Natural killer cell treated with Interleukin-12 subunit alpha and Interleukin-12 subunit beta and Interleukin-15 and Interleukin-18, amount 100 ng/mL, for 72 hours (primary cell): ENCODE measurements at places on chromosomes 12 and 14. TPM values are rescaled to one million over a fixed set of nuclear protein-coding genes. Genes with fewer than 3 reads are reported as not detected.

The HOXC4 gene
- 1.3 TPM for total RNA-seq

The CSRP2 gene
- total RNA-seq, result not detected

The PLCZ1 gene
- not detected for total RNA-seq

The OTUB2 gene
- total RNA-seq, result 0.22 TPM

The ACSM4 gene
- total RNA-seq, result not detected

The DCD gene
- total RNA-seq, result not detected

The SYNDIG1L gene
- not detected for total RNA-seq

DNA sequence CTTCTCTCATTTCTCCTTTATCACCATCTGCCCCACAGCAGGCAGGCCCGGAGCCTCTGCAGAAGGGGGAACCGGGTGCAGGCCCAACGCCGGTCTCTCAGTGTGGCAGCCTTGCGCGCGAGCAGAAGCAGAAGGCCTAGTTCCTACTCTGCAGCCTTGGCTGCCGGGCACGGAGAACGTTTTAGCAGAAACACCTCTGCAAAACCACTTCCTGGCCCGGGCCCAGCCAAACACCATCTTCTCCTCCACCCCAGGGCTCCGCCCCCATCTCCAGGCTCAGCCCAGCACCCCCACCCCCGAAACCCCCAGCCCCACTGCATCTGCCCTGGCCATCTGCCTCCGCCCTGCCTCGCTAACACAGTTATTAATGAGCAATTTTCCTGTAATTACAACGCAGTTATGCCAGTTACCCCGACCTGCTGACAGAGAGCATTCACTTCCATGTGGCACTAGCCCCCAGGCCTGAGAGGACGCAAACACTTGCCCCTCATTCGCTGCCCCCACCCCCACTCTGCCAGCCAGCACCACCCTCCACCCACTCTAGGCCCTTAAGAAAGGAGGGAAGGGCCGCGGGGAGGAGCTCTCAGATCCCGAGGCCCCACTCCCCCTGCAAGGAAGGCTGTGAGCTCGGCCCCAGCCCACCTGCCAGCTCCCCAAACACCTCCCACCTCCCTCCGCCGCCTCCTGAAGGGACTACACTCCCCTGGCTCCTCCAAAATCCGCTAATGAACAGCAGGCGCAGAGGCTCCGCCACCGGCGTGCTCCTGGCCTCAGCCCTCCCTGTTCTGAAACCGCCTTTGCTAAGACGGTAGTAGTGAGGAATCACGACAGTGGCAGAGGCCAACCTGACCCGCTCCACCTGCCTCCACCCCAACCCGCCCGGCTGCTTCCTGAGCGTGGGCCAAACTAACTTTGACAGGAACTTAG is 44.7 kb upstream of the FBRSL1 start:
- peak; percentile 90 for DNase-seq

DNA sequence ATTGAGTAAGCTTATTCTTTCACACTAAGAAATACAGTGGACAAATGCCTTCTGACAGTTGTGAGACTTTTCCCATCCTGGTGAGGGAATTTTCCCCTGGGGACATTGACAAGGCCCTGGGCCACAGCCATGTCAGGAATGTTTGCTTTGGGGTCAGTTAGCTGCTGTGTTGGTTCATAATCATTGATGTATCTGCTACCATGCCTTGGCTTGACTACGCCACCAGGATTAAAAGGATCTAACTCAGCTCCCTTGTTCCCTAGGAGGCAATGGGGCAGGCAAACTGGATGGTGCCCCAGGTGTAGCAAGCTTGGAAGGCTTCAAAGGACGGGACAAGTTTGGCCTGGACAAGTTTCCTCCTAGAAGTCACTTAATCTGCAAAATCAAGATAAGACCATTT is 3.1 kb upstream of the CCDC88C start:
- no peak for DNase-seq

GRCh38 chr12:51889216-51890132 is 1.6 kb downstream of the ANKRD33 start:
- no peak for DNase-seq

DNA sequence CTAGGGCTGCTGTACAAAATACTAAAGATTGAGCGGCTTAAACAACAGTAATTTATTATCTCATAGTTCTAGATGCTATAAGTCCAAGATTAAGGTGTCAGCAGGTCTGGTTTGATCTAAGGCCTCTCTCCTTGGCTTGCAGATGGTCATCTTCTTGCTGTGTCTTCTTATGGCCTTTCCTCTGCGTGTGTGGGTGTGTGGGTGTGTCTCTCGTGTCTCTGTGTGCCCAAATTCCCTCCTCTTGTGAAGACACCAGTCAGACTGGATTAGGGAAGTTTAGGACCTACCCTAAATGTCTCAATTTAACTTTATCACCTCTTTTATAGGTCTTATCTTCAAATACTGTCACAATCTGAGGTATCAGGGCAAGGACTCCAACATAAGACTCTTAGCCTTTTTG is 28.3 kb downstream of the DDHD1 start:
- no peak for DNase-seq

DNA sequence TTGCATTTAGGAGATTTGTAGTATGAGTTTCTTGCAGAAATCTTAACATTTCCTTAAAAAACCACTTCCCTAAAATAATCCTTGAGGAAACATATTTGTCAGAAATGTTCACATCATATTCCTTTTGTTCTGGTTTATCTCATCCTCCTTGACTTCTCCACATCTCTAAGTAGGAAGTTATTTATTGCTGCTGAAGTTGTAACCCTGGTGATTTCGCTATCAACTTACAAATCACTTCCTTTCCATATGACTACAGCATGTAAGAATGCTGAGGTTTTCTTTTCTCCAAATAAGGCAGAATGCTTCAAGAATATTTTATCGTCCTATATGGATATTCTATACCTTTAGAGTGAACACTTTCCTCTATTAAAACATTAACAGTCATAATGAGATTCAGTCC is 751.7 kb downstream of the NRXN3 start:
- no peak for DNase-seq

- DNase-seq, result no peak
Measured at GRCh38 chr14:51069055-51069454, 25.9 kb downstream of the TRIM9 start.

- DNase-seq, result no peak
Measured at GRCh38 chr14:59013672-59014298, 174.7 kb upstream of the DAAM1 start.

DNA sequence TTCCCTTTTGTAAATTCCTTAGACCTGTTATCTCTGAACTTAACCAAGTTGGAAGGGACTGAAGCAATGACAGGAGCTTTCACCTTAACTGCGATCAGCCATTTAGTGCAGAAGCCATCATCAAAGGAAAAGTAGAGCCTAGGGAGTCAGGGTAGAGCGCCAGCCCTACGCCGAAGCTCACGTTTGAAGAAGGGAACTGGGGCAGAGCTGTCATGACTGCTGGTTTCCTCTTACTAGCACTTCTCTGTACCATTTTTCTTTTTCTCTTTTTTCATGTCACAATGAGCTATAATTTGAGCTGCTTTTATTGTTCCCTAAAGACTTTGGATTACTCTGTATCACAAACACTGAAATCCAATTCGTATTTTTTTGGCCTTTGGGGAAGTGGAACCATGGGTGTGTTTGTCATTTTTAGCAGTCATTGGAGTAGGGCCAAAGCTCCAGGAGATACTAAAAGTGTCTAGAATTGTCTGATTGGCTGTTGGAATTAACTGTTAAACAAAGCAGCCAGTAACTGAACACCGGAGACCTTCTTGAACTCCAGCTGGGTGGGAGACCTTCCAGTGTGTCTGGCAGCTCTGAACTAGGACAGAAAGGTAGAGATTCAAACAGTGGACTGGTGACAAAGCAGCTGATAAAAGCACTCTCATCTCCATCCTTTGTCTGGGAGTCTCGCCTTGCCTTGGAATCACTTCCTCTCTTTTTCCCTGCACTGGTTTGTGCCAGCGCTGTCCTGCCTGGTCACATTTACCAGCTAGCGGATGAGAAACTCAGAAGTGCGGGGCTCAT is 9.1 kb downstream of the MTRFR start:
- DNase-seq, result no peak

GRCh38 chr12:26810330-26810729 is 22.7 kb downstream of the ITPR2 start:
- no peak for DNase-seq

DNA sequence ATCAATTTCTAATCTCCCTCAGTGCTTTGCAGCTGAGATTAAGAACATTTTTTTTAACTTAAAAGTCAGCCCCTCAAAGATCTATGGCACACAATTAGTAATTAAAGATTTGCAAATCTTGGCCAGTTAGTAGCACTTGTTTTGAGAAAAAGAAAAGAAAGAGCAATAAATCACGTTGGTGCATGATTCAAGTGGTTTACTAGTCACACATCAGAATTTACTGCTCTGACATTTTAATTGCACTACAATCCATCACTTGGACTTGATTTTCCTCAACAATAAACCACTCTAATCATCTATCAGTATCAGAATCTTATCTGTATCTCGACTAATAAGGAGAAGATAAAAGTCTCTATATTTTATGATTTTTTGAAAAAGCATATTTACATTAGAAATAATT is 154.3 kb downstream of the HELB start:
- DNase-seq, result no peak

DNA sequence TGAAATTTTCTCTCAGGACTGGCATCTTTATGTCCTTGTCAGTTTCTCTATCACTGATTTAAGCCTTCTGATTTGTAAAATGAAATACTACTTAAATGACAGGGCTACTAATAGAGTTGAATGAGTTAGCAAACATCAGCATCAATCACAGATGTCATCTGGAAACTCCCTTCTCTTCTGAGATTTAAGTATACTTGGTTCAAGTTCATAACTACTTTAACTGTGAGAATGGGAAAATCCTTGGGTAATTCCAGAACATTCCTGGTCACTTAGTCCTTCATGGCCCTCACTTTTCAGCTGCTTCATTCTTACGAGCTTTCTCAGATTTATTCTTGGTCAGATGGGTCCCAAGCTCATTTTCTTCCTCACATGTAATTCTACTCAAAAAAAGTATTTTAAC is 1655.3 kb upstream of the FLRT2 start:
- no peak for DNase-seq

GRCh38 chr12:113154351-113154973 is 4.9 kb downstream of the CFAP73 start:
- no peak for DNase-seq

DNA sequence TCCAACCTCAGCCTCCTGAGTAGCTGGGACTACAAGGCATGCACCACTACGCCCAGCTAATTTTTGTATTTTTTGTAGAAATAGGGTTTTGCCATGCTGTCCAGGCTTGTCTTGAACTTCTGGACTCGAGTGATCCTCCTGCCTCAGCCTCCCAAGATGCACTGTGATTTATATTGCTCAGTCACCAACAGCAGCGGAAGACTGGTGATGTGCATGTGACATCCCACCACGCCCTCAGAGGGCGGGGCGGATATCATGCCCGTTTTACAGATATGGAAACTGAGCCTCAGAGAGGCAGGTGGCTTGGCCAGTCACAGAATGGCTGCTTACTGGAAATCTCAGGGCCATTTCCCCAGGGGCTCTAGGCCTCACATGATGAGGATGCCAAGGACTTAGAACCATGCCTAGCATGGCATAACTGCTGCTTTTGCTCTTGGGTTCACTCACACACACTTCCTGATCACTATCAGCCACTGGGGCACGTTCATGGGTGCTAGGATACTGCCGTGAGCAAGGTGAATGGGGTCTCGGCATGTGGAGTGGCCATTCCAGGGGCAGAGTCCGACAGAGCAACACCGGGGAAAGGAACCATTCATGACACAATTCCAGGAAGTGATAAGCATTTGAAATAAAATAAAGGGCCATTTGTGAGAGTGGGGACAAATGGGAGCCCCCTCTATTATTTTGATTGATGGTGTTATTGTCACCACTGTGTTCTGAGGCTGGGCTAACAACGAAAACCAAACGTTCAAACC is 31.9 kb downstream of the RBM19 start:
- DNase-seq, result peak; percentile 39

DNA sequence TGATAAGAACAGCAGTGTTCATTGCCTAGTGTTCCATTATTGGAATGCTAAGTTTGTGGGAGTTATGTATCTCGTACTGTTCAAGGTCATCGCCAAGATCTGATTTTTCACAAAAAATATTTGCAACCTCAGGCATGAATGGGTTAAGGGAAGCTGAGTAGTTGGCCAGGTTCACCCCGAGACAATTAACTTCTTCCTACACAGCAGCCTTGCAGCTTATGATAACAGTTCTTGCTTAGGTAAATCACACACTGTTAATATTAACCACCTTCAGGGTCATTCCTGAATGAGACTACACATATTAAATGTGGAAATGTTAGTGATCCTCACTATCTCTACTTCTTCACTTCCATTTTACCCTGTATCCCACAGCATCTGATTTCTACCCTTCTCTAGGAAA is 18.0 kb downstream of the FKBP11 start:
- no peak for DNase-seq

DNA sequence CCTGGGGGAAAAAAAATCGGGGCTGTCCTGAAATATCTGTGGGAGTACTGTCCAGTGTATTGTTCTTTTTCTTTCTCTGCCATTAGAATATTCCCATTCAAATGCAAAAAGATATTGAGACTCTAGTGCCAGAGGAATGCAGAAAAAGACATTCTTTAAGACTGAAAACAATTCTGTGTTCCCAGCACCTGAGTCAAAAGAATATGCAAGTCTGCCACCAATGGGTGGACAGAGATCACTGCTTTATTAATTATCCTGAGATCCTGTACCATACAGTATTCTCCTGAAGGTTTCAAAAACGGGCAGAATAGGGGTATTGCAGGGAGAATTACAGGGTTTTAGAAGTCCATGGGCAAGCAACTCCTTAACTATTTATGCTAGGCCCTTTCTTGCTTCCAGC is 361.8 kb downstream of the C12orf50 start:
- DNase-seq, result no peak

- DNase-seq, result no peak
Measured at GRCh38 chr12:659090-659683, 4.1 kb downstream of the NINJ2 start.

DNA sequence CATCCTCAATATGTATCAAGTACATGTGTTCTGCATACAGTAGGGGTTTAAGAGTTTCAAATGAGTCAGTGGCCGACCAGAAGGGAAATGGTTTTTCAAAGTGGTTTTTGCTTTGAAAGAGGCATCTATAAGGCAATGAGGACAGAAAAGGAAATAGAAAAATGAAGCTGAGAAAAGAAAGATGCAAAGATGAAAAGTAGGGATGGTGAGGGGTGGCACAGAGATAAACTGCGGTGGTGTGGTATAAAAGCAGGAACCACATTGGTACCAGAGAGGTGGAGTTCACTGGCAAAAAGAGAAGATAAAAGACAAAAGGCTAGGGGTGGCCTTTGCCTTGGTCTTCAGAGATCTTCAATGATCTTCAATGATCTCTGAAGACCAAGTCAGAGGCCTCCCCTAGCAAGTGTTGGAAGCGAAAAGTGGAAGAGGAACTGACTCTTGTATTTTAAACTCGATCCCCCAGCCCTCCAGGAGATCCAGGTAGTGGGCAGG is 144.0 kb upstream of the KRR1 start:
- DNase-seq, result no peak

DNA sequence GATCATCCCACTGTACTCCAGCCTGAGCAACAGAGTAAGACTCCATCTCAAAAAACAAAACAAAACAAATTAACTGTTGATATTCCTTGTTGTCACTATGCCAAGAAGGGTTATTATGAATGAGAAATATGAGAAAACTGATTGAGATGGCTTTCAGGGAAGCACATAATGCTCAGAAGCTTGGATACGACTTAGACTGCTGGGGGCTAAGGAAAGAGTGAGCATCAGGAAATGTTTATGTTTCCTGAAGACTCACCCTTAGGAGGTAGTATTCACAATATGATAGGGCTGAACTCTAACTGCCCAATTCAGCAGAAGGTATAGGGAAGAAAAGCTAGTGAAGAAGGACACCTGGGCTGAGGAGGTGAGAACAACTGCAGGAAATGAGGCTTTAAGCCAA is 6.3 kb downstream of the STYK1 start:
- DNase-seq, result no peak
